ENCODE measurements at places on chromosomes 1 and 21.

GRCh38 chr1:246483569-246483933, 23.5 kb downstream of the SMYD3 start:
- DNase-seq: no peak

GRCh38 chr1:41850029-41850428, 68.7 kb downstream of the HIVEP3 start:
- no peak for DNase-seq

GRCh38 chr1:155691992-155692528, 3.2 kb downstream of the DAP3 start:
- no peak for DNase-seq

- no peak for DNase-seq
These were observed 55.3 kb downstream of the C8B start for GRCh38 chr1:56910441-56910985.

GRCh38 chr1:57431400-57431799, 7.5 kb upstream of the DAB1 start:
- no peak for DNase-seq

DNA sequence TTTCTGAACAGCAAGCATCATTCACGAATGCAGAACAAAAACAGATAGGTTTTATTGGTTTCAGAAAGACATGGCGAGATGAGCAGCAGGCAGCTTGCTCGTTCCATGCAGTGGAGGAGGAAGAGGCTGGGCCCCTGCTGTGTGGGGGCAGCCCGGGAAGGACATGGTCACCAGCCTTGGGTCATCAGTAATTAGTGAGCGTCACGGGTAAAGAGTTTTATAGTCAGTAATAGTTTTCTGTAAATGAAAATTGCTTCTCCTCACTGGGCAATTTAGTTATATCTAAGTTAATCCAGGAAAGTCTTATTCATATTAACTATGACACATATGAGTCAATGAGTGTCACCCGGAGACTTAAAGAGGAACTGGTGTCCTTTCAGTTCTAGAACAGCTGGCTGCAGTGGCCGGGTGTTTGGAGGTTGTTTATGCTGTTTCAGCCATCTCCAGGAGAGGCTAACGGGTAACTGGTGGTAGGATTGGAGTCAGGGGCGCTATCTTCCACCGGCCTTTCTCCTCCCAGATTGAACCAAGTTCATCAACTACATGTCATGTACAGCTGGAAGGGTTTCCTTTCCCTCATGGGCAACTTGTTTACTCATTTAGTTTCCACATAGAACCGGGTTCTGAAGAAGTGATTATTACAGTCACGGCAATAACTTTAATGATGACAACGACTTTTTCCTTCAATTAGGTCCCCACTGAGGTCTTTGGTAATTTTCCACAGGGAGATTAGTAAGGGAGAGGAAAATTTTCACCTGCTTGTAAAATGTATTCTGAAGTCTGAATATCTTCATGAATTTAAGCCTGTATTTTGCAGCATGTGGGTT, 34.6 kb upstream of the SLC45A1 start:
- no peak for DNase-seq

DNA sequence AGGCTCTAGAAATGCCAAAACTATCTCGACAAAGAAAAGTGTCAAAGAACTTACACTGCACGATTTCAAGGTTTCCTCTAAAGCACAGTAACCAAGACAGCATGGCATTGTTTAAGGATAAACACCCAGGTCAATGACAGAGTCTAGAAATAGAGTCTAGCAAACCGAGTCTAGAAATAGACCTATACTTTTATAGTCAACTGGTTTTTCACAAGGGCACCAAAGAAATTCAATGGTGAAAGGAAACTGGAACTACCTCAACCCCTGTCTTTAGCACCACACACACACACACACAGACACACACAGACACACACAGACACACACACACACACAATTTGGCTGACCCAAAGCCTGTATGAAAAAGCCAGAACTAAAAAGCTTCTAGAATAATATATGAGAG, 67.1 kb upstream of the PGBD5 start:
- DNase-seq: no peak

DNA sequence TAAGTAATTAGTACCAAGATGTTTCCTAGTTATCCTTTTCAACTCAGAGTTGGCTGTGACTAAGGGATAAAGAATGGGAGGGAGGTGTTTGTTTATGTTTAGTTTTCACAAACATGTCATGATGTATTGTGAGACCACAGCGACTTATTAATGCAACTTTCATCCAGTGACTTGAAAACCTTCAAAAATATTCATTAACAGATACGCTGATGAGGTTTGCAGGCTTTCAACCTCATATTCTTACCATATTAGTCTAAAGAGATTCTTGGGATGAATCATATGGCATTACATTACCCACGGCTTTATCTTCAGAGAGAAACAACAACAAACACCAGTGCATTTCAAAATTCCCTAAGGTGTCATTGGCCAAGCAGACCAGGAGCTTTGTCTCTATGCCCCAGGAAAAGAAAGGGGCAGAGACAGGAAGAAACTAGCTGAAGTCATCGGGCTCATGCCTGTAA, 36.4 kb downstream of the PALMD start:
- no peak for DNase-seq

DNA sequence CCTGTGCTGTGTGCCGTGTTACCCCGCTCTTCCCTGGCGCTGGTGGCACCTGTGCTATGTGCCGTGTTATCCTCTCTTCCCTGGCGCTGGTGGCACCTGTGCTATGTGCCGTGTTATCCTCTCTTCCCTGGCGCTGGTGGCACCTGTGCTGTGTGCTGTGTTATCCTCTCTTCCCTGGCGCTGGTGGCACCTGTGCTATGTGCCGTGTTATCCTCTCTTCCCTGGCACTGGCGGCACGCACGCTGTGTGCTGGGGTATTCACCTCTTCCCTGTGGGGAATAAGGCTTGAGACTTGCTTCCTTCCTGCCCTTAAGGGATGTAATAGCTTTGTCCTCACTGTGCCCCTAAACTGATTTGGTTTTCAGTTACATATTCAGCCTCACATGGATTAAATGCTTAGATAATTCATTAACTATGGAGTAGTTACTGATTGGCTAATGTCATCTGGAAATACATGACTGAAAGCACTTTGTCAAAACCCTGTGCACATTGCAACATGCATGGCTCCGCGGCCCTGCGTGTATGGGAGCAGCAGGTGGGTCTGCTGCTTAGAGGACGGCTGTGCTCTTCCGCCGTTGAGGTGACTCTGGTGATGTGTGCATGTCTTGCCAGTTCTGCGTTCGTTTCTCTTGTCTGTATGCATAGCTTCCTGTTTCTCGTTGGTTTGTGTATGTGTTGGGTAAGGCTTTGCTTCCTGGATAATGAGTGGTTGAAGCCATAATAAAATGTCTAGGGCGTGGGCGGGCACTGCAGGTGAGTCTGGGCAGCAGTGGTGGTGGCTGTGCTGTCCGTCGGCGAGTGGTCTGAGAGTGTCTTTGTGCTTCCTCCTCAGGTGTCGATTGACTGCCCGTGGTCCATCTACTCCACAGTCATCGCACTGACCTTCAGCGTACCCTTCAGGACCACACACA, 17.9 kb upstream of the PWP2 start:
- no peak for DNase-seq

DNA sequence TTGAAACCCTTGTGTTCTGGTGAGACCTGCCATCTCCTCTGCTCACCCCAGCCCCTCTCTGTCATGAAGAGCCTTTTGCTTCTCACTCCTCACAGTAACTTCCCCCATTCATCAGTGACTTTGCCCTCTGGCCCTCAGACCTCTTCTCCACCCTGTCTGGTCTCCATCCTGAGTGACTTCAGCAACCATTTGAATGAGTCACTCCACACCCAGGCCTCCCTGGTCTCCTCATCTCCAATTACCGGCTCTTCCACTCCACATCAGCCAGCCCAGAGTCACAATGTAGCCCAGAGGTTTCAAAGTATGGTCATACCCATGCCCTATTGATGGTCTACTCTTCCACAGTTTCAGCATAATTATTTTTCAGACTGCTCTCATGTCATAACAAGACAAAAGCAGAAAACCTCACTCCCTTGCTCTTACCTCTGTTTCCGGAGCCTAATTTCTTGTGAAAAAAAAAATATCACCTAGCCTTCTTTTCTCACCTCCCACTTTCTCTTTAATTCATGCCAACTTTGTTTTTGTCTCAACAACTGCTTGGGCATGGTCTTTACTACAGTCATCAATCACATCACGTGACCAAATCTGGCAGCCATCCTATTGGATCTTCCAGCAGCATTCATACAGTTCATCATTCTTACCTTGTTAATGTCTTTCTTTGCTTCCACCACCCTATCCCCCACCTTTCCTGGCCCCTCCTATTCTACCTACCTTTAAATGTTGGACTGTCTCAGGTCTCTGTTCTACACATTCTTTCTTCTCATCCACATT, 35.6 kb upstream of the NEK7 start:
- no peak for DNase-seq

DNA sequence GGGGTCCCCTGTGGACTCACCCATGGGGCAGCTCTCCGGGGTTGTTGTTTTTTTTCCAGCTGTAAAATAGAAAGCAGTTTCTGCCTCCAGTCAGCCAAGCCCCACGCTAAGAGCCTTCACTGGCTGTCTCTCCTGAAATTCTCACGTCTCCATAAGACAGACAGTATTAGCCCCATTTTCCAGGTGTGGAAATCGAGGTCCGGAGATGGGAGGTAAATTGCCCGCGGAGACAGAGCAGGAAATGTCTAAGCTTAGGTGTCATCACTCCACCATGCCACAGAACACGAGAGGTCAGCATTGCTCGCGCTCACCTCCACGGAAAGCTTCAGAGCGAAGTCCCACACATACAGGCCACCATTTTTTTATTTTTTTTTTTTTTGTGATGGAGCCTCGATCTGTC, 44.6 kb downstream of the TNFRSF8 start:
- DNase-seq: no peak

GRCh38 chr1:168312718-168313604, 32.3 kb downstream of the TBX19 start:
- DNase-seq: no peak

GRCh38 chr1:13478692-13479091, 35.1 kb downstream of the LRRC38 start:
- no peak for DNase-seq

Data from NCI-H2081 treated with DMSO at 0.1 percent for 48 hours (cell line).